ENCODE measurements at places on chromosomes 12 and 14. TPM values are rescaled to one million over a fixed set of nuclear protein-coding genes. Genes with fewer than 3 reads are reported as not detected.

The MANSC4 gene
- not detected for total RNA-seq

The COX8C gene
- not detected for total RNA-seq

The ARID4A gene
- total RNA-seq = 31.9 TPM

The KRT2 gene
- not detected for total RNA-seq

The TOMM20L gene
- not detected for total RNA-seq

The INHBC gene
- not detected for total RNA-seq

The SPTLC2 gene
- 14.6 TPM for total RNA-seq

The FAIM2 gene
- 12.8 TPM for total RNA-seq

The CELA1 gene
- total RNA-seq = not detected

GRCh38 chr14:67668559-67668958 lies 5.9 kb downstream of the VTI1B start:
- DNase-seq = no peak

DNA sequence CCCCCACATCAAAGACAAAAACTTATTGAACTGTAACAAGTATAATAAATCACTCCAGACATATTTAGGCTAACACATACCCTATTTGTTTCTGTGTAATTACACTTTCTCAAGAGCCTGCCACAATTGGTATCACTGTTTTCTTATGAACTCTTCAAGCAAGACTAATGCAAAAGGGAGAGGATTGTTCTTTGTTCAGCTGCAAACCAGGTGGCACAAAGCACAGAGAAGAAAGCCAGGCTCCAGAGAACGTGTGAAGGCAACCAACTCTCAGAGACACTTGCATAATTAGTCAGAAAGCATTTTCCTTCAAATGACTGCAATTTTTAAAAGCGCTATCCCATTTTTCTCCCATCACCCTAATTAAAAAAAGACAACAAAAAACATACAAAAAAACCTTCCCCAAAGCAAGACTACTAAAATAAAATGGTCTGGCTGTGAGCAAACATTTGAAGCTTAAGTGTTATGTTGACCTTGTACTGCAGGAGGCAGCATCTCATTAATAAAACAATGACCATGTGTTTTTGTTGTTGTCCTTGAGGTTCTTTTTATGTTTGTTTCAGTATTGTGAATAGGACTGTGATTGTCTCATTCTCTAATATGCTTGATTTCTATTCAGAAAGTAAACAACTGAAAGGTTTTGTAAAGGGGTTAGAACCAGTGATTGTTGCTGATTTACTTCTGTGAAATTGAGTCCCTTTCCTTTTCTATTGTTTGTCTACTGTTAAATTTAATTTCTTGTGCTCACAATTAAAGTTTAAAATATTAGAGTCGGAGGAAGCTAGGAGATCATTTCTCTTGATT lies 452.7 kb upstream of the PDE3A start:
- DNase-seq = no peak

DNA sequence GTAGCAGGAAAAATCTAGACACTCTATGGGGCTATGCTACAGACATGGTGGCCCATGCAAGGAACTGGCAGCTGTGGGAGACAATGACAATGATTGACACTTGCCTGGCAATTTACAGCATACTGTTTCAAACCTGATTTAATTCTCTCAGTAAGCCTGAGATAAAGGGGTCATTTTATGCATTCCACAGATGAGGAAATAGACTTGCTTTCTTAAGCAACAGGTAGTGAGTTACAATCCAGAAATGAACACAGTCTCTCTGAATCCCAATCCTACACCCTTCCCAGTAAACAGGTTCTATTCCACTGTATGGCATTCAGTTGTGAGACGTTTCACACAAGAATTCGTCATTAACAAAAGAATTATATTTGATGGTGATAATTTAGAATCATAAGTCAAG lies 15.5 kb upstream of the PCNX1 start:
- DNase-seq = no peak

DNA sequence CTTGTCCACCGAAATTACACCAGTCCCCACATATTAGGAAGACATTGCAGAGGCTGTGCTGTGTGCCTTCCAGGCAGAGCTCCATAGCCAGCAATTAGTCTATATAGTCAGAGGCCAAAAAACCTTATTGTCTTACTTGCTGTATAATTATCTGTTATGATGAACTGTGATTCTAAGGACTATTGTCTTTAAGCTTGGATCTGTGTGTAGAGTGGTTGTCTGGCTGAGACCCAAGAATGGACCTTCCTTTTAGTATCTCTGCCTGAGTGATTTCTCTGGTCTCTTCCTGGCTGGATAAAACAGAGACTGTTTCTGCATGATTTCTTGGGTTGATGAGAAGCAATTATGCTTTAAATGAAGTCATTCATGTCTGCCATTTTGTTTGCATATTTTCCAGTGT lies 465.3 kb downstream of the PRKD1 start:
- DNase-seq = no peak

GRCh38 chr14:50822501-50823042 lies 8.4 kb downstream of the NIN start:
- no peak for DNase-seq

DNA sequence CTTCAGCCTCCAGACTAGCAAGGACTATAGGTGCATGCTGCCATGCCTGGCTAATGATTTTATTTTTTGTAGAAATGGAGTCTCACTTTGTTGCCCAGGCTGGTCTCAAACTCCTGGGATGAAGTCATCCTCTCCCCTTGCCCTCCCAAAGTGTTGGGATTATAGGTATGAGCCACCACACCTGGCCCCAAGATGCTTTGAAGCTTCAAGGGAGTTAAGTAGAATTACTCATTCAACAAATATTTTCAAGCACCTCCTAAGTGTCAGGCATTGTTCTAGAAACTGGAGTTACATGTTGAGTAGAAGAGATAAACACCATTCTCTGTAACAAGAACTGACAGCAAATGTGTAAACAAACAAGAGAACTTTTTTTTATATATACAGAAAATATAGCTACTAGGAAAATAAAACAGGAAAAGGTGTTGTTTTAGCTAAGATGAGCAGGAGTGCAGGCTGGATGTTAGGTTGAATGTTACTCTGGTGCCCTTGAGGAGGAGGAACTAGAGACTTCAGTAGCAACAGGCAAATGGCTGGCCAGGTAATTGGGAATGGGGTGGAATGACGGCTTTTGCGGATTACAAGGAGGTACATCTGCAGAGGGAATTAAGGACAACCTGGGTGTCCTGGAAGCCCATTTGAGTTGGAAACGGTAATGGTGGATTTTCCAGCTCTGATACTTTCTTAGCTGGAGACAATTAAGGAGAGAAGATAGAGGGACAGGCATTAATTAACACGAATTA lies 32.0 kb upstream of the CFAP54 start:
- DNase-seq = no peak

DNA sequence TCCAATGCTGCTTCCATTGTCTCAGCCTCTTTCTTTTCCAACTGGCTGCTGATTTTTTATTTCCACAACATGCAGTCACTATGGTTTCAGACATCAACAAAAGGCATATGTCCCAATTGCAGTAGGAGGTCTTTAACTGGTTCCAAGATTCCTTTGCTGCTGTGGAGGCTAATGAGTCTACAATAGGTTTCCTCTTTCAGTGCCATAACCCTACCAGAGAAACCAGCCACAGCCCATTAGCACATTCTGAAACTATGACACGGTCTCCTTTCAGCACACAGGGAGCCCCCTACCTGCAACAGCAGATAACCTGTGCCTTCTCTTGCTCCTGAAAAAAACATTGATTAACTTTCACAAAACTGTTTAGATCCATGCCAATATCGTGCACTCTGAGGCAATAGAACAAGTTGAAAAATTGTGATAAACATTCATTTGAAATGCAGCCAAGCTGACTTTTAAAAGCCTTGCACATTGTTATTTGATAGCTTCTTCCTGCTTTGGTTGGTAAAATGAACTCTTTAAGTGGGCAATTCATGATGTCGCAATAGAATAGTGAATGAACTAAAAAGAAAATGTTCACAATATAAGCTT lies 32.4 kb downstream of the PLEKHG7 start:
- no peak for DNase-seq

- no peak for DNase-seq
These were observed 91.6 kb upstream of the FERMT2 start for GRCh38 chr14:53042480-53042879.

- no peak for DNase-seq
These were observed 342.7 kb downstream of the CACNA1C start for GRCh38 chr12:2395354-2395977.

DNA sequence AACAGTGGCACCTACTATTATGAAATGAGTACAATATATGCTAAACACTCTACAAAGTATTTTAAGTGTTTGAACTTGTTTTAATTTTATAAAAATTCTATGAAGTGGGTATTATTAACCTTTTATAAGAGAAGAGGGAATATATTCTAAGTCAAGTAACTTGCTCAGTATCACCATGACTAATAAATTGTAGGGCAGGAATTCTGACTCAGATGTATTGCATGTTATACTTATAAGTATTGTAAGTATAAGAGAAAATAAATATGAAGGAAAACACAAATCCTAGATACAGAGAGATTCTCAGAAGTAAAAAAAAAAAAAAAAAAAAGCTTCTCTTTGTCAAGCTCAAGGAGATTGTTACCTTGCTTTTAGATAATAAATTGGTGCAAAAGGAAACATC lies 893.2 kb downstream of the SLC16A7 start:
- DNase-seq = no peak

- no peak for DNase-seq
These were observed 121.1 kb downstream of the ANO6 start for GRCh38 chr12:45336762-45337596.

GRCh38 chr14:43901911-43902673 lies 605.0 kb downstream of the FSCB start:
- no peak for DNase-seq

DNA sequence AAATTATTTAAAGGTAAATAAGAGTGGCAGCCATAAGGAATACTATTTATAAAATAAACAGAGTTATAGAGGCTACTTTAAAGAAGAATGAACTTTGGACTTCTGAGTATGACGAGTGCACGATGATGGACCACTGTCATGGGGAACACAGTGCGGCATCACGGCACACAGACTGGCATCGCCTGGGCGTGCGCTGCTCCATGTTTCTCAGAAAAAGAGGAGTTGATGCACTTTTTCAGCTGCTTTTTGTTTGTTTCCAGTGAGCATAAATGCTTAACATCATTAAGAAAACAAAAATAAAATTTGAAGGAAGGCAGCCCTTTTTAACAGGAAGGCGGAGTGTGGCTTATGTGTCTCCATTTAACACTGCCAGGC lies 23.3 kb upstream of the EAPP start:
- DNase-seq = peak; percentile 26

- DNase-seq = no peak
These were observed 3.9 kb upstream of the TMTC2 start for GRCh38 chr12:82682851-82683261.

DNA sequence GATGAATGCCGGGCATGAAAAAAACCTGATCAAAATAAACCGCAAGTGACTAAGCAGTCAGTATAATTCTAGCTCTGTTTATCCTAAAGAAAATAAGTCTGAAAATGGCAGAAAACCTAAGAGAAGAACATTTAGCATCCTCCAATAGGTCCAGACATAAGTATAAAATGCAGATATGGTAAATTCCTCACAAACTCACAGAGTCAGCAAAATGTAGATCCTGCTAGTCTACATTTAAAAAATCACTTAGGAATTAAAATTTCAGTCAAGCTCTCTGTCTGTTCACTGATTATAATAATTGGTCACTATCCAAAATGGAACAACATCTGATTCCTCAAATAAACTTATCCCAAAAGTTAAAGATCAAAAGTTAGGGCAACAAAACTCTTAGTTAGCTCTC lies 95.1 kb downstream of the DIO2 start:
- no peak for DNase-seq

All from sigmoid colon (tissue), 7 donors.